ENCODE measurements at places on chromosomes 4 and X.

GRCh38 chr4:95118497-95118896 lies 360.7 kb downstream of the BMPR1B start:
- no peak for DNase-seq

DNA sequence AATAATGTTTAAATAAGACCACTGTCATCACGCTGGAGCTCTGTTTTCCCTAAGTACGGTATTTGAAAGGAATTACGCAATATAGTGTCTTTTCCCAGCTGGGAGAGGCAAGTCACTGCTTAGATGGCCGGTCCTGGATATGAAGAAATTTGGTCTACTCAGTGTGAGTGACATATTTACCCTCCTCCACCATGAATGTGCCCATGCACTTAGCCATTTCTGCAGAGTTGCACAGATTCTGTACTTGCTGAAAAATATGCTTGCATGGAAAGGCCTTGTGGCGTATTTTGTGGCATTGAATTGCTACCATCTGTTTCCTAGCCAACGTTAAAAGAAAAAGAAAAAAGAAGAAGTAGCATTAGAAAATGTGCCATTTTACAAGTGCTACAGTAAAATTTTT lies 73.1 kb downstream of the ADGRL3 start:
- peak; percentile 8 for DNase-seq

GRCh38 chr4:173237762-173238161 lies 69.2 kb downstream of the GALNT7 start:
- peak; percentile 58 for DNase-seq

DNA sequence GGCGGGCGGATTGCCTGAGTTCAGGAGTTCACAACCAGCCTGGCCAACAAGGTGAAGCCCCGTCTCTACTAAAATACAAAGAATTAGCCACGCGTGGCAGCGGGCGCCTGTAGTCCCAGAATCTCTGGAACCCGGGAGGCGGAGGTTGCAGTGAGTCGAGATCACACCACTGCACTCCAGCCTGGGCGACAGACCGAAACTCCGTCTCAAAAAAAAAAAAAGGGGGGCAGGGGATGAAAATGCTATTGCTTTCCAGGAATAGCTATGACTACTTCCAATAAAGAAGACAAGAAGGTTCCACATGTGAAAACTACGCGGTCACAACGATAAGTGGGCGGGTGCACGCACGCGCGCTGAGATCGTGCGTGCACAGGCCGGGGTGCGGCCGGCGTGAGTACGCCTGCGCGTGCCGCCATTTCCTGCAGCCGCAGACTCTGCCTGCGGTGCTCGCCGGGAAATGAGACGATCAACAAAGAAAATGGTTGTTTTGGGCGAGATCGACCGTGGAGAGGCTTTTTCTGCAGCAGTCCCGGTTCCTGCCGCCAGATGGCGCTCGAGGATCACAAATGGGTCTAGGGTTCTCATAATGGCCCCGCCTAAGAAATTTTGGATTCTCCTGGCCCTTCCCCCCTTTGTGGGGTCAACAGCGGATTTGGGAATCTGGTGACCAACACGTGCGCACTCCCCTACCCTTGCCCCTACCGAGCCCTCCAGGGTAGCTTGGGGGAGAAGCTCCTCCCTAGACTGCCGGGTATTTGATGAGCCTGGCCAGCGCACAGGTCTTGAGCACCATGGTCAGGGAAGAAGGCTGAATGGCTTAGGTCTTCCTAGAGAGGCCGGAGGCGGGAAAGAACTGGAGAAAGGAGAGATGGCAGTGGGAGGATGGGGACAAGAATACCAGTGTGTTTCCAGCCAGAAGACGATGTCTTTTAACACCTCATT lies 35.1 kb downstream of the PNMA5 start:
- peak; percentile 96 for DNase-seq

DNA sequence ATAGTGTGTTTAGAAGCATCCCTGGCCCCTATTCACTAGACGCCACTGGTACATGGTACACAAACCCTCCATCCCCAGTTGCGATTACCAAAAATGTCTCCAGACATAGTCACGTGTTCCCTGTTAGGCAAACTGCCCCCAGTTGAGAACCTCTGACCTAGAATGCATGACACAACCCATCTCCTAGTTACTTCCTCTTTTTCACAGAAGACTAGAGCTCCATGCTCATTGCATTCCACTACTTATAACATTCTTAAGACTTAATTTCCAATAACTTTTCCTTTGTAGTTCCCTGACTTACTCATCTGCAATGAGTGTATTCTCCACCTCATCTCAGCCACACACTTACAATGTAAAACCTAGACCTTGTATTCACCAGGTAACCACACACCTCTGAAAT lies 68.6 kb downstream of the PRSS12 start:
- no peak for DNase-seq

DNA sequence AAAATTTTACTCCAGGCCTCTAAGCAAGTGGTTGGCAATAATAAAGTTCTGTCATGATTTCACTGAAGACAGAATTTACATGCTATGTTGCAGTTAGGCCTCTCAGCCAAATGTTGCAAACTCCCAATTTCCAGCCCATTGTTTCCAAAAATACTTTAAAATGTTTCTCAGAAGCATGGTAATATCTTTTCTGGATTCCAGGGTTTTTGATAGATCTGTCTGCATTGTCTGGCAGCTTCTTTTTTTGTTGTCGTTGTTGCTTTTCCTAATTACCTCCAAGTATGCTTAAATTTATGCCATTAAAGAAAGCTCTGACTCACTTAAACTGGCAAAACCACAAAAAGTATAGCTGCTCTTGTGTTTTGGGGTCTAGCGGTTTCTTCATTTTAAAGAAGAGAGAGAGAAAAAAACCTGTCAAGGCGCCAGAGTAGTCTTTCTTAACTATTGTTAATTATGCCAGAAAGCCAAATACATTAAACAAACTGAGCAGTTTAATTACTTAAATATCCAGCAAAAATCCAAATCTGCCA lies 97.0 kb downstream of the AGTR2 start:
- no peak for DNase-seq

DNA sequence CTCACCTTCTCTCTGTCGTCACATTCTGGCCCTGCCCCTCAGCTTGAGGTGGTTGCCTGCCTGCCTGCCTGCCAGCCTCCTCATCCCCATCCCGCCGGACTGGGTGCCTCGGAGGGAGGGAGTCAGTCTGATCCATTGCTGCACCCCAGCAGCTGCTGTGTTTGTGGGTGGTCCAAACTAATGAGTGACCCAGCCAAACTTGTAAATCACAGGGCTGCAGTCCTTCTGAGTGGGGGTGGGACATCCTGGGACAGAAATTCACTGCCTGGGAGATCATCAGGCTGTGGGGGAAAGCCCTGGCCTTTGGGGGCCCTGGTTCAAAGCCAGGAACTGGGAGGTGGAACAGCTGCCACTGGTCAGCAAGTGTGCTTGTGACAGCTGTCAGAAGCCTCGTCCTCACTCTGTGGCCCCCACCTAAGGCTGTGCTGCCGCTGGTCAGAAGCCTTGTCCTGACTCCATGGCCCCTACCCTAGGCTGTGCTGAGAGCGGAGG lies 5.6 kb downstream of the GPR78 start:
- no peak for DNase-seq

DNA sequence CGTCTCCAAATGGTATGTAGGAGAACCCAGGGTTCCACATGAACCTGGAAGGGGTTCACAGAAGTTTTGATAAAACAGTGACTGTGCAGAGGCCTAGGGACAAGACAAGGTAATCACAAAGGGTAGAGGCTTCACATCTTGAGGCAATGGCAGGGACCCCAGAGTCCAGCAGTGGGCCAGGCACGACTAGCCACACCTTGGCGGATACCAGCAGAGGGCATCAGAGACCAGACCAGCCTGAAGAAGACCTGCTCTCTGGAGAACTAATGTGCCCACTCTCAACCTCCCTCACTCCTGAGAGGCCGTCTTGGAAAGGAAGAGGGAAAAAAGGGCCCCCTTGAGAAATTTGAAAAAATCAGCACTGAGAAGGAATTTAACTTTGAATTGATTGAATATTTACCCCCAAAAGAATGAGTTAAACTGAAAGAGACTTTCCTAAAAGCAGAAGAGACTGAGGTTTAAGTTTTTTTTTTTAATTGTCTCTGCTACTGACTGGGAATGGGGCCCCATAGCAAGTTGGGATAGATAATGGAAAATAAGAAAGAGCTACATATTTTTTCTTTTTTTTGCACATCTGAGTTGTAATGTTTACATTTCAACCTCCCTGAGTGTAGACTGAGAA lies 243.8 kb upstream of the JADE1 start:
- DNase-seq = peak; percentile 51

GRCh38 chr4:185654311-185654710 lies 119.0 kb upstream of the PDLIM3 start:
- no peak for DNase-seq

GRCh38 chrX:9988762-9989161 lies 21.6 kb downstream of the CLDN34 start:
- DNase-seq = no peak

GRCh38 chrX:12617241-12617640 lies 174.0 kb upstream of the PRPS2 start:
- no peak for DNase-seq

- peak; percentile 93 for DNase-seq
Observed at GRCh38 chr4:105146276-105147015, at the start of gene TET2. Gene TET2 (plus strand): TSS chr4:105146876. CDS start chr4:105233943, 87,067 bp downstream.

DNA sequence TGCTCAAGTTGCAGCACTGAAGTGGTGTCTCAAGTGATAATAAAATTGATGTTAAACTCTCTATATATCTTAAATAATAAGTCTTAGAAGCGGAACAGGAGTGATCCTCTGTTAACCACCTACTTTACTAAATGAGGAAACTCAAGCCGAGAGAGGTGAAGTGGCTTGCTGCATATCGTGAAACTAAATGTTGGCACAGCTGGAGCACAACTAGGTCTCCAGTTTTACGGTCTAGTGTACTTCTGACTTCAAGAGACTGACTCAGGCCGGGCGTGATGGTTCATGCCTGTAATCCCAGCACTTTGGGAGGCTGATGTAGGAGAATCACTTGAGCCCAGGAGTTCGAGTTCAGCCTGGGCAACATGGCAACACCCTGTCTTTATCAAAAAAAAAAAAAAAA lies 35.5 kb upstream of the PLS3 start:
- DNase-seq = no peak

GRCh38 chr4:89324671-89325070 lies 17.1 kb upstream of the GPRIN3 start:
- DNase-seq = no peak

- DNase-seq = no peak
Observed at GRCh38 chr4:1730532-1731135, 9.3 kb downstream of the TACC3 start.

DNA sequence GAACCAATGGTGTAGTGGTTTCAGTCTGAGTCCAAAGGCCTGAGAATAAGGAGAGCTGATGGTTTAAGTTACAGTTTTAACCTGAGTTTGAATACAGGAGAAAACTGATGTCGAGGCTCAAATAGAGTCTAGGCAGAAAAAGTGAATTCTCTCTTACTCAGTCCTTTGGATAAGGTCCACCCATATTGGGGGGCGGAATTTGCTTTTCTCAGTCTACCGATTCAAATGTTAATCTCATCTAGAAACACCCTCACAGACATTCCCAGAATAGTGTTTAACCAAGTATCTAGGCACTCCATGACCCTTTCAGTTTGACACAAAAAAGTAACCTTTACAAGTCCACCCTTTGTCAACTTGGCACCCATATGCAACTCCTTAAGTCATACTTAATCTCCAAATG lies 216.0 kb downstream of the GRID2 start:
- no peak for DNase-seq

DNA sequence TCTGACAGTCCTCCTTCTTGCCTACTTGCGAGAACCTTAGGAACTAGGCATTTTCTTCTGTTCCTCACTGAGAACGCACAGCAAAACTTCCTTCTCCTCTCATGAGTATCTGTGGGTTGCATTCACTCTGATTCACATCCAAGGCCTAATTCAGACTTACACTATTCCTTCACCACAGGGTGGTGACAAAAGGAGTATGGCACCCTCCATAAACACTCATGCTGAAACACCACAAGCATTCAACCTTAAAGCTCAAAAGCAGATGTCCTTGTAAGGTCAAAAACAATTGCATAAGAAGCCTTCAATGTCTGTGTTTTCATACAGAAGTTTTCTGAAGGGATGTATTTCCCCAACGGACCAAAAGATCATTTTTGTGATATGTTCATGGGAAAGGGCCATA lies 147.3 kb downstream of the CORIN start:
- DNase-seq = no peak

- DNase-seq = peak; percentile 60
Observed at GRCh38 chr4:125244848-125245450, 69.8 kb upstream of the FAT4 start.

- DNase-seq = no peak
Observed at GRCh38 chr4:2937146-2937857, 25.9 kb downstream of the NOP14 start.
